ENCODE measurements at places on chromosomes 2 and 18. TPM values are rescaled to one million over a fixed set of nuclear protein-coding genes. Genes with fewer than 3 reads are reported as not detected.

ATP6V1B1 gene
- total RNA-seq, result 0.09 TPM

TRIM43 gene
- not detected for total RNA-seq

PRSS56 gene
- not detected for total RNA-seq

PLB1 gene
- 2.7 TPM for total RNA-seq

SPAG16 gene
- total RNA-seq, result 35.2 TPM

RAB17 gene
- 0.54 TPM for total RNA-seq

NUP35 gene
- total RNA-seq, result 22.3 TPM

VWC2L gene
- total RNA-seq, result not detected

SGPP2 gene
- not detected for total RNA-seq

RUFY4 gene
- total RNA-seq, result not detected

POTEC gene
- total RNA-seq, result not detected

MRPL30 gene
- total RNA-seq, result 13.2 TPM

GLI2 gene
- total RNA-seq, result 5.3 TPM

KCNG3 gene
- total RNA-seq, result not detected

XPO1 gene
- total RNA-seq, result 220 TPM

MROH2A gene
- under 0.01 TPM for total RNA-seq

SOCS6 gene
- total RNA-seq, result 26.2 TPM

SOWAHC gene
- total RNA-seq, result 9.3 TPM

CFAP210 gene
- total RNA-seq, result not detected
